Kasumi-1 (cell line): ENCODE measurements at places on chromosomes 1 and 21.

DNA sequence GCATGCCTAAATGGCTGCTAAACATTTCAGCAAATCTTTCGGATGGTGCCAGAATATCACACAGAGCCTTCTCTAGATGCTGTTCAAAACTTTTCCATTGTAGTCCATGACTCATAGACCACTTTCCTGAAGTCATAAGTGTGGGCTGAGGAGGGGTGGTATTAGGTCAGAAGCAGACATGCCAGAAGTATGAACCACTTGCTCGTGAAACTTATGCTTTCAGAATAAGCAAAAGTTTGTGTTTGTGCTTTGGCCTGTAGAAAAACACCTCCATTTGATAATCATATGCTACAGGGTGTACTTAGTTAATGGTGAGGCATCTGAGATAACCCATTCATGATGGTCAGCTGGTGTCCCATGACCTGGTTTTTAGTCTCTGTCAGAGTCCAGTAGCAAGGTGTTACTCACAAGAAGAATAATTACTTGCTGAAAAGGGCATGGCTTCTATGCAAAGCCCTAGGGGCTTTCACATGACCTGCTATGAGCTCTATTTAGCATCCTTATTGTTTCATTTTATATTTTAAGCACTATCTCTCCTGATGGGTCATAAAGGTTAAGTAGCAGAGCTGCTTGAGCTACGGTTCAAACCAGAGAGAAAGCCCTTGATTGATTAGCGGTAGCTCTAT, 183.1 kb upstream of the IVNS1ABP start:
- DNase-seq, result no peak

GRCh38 chr1:191546803-191547202, 611.5 kb upstream of the RGS18 start:
- DNase-seq, result no peak

DNA sequence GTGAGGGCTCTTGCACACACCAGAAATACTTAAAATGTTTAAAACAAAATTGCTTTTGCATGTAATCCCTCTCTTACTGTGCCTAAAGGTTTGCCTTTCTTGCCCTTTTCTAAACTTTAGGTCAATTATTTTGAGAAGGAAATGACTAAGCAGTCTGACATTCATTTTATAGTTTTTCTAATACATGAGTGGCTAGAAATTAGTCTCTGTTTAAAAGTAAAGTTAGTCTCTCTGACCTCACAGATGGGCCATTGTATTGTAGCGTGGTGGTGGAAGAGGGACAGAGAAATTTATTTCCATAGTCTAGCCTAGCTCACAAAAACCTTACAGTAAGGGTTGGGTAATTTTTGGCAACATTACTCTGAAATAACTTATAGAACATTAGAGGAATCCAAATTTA, 3.6 kb upstream of the COL11A1 start:
- no peak for DNase-seq

- no peak for DNase-seq
Observed at GRCh38 chr1:101193733-101194169, 43.1 kb upstream of the S1PR1 start.

- DNase-seq, result no peak
Observed at GRCh38 chr1:59568158-59568935, 246.4 kb upstream of the HOOK1 start.

- DNase-seq, result peak; percentile 81
Observed at GRCh38 chr1:154546264-154547063, 12.0 kb downstream of the UBE2Q1 start.

- DNase-seq, result peak; percentile 1
Observed at GRCh38 chr1:5847013-5847659, 145.1 kb downstream of the NPHP4 start.

- no peak for DNase-seq
Observed at GRCh38 chr1:110185181-110185580, 24.9 kb upstream of the KCNC4 start.

DNA sequence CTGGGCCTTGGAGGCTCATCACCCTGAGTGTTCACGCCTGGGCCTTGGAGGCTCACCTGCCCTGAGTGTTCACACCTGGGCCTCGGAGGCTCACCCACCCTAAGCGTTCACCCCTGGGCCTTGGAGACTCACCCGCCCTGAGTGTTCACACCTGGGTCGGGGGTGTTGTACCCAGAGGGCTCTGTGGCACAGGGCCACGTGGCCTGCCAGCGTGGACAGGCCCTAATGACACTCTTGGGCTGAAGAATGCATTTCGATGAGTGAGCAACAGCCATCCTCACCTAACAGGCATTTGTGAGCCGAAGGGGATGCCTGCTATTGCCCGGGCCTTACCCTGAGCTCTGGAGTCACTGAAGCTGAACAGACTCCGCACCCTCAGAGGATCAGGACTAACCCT, 17.5 kb downstream of the SLC19A1 start:
- no peak for DNase-seq

GRCh38 chr1:204885790-204886189, 15.1 kb downstream of the NFASC start:
- no peak for DNase-seq

DNA sequence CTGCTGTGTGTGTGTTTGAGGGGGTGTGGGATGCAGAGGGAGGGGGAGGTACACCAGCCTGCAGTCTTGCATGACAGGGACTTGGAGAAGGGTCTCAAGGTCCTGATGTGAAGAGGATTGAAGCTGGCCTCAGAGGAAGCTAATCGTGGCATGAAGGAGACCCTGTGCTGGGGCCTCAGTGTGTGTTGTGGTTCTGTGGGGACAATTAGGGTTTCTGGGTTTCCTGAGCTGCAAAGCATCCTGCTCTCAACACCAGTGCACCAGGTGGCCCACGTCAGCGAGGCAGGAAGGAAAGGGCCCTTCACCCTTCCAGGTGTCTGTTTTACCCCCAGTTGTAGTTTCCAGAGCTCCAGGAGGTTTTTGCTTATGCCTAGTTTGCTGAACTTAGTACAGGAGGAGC, 52.8 kb downstream of the TENT5C start:
- DNase-seq, result no peak

- peak; percentile 24 for DNase-seq
Observed at GRCh38 chr1:39574646-39575045, 1.9 kb downstream of the PABPC4 start.

GRCh38 chr1:233143241-233143640, 152.3 kb downstream of the PCNX2 start:
- no peak for DNase-seq

DNA sequence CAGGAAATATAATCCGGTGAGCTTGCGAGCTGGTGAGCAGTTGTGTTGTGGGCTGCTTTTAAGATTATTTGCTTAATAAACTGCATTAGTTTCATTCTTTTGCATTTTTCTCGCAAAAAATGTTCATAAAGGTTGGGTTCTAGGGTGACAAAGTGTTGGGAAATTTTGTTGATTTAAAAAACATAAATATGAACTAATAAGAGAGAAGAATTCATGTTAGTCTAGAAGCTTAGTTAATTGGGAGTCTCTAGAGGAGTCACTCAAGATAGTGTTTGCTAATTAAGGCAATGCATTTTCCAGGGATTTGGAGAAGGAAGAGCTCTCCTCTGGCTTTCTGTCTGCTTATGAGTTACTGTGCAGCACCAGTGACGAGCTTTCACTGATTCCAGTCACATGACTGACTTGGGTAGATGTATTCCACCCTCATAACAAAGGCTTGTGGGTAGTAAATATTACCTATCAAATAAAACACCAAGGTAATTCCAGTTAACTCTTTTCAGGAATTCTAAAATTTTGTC, 417.0 kb downstream of the PTBP2 start:
- no peak for DNase-seq

- no peak for DNase-seq
Observed at GRCh38 chr1:200336901-200337391, 72.9 kb downstream of the ZNF281 start.

DNA sequence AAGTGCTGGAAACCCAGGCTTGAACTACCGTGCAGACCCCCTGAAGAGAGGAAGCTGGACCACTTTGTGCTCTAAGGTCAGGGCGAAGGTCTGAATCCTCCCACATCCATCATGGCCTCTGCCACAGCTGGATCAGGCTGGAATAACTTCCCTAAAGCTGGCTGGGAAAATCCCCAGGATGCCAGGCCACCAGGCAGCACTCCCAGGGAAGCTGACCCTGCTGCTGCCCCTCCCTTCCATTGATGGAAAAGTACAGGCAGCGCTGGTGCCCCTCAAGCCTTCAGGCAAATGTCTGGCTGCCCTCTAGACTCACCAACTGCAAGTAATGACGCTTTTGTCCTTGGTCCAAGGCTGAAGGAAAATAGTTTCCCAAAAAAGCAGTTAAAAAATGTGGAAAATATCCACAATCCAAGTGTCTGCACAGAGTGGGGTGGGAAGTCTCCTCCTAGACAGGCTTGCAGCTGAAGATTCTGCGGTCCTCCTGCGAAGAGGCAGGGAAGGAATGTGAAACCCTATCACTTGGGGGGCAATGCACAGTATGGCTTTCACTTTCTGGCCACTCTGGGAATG, 39.9 kb upstream of the TSPAN2 start:
- no peak for DNase-seq

GRCh38 chr1:214899908-214900460, 182.6 kb upstream of the KCNK2 start:
- no peak for DNase-seq

GRCh38 chr1:87785386-87785785, 456.7 kb downstream of the LMO4 start:
- DNase-seq, result no peak

DNA sequence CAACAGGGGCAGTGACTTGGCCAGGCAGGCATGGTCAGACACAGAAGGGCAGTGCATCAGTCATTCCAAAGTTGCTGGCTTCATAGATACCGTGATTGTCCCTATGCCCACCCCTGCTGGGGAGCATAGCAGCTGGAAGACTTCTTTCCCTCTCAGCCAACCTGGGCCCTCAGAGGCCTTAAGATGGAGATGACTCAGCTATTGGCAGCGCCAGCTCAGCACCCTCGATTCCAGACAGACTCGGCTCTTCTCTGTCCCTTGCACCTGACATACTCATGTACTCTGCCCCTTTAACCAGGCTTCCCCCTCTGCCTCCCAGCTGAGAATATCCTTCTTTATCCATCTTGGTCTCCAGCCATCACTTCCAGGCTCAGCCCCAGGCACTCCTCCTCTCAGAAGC, 16.8 kb downstream of the SLAMF8 start:
- no peak for DNase-seq

- no peak for DNase-seq
Observed at GRCh38 chr1:180920702-180921101, 8.0 kb downstream of the KIAA1614 start.

DNA sequence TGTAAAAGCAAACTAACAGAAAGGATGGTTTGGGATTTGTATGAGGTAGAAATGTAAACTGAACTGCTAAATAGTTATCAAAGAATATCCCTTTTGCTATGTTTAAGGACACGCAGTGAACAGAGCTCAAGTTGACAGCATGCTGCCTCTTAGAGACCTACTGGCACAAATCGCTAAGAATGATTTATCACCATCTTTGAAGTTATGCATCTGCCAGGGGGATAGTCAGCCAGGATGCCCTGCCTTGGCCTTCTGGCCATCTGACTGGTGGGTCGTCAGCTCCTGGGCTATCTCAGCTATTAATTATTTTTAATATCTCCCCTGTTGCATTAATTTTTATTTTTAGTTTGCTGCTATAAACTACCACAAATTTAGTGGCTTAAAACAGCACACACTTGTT, 334.8 kb upstream of the KAZN start:
- no peak for DNase-seq

GRCh38 chr1:20699558-20699957, 18.2 kb downstream of the KIF17 start:
- no peak for DNase-seq

GRCh38 chr1:223820971-223821370, 24.8 kb downstream of the TP53BP2 start:
- DNase-seq, result no peak

DNA sequence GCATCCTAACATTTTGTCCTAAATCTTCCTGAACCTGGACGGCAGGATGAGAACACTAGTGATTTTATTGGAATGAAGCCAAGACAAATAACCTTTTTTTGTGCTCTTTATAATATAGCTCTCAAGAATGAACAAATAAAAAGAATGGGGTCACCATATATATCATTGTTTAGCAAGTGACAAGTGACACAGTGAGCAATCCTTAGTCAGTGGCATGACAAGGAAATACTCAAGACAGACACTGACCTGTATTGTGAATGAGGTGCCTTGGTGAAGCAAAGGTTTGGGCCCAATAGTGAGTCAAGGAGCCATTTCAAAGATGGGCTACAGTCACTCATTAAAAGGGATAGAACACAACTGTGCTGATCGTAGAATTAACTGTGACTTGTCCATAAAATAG, 35.7 kb downstream of the PTGFR start:
- no peak for DNase-seq

DNA sequence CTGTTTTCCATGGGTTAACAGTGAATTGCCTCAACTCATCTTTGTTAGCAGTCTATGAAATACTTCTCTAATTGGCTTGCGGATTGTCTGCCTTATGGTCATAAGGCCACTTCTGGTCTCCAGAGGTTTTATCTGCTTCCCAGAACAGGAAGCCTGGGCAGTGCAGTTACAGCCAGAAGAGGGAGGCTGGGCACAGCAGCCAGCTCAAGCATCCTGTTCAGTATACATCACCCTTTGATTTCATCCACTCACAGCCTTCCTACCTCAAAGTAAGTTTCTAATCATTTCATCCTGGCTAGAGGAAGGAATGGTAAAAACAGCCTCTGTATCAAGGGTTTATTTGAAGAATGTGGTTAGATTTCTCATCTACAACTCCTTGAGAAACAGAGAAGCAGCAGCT, 311.5 kb upstream of the DEPDC1 start:
- DNase-seq, result no peak

DNA sequence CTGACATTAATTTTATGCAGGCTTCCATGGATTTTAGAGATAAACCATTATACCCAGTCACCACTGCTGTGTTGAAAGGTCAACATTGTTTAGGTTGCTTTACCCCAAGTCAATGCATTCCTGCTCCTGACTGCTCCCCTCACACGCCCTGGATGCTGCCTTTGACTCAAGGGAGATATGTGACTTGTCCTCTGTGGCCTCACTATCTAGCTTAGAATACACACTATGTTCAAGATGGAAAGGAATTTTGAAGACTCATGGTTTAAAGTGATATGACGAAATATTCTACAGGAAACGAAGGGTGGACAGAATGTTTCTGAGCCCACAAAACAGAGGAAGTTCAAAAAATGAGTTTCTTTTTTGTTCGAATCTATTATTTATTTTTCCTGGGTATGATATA, 170.4 kb upstream of the NR5A2 start:
- peak; percentile 82 for DNase-seq

- DNase-seq, result peak; percentile 91
Observed at GRCh38 chr1:119711804-119712341, at the start of gene PHGDH. PHGDH (plus strand) TSS chr1:119711934; CDS start chr1:119712023, 89 bp downstream.

- no peak for DNase-seq
Observed at GRCh38 chr1:232901255-232901654, 49.2 kb upstream of the NTPCR start.

DNA sequence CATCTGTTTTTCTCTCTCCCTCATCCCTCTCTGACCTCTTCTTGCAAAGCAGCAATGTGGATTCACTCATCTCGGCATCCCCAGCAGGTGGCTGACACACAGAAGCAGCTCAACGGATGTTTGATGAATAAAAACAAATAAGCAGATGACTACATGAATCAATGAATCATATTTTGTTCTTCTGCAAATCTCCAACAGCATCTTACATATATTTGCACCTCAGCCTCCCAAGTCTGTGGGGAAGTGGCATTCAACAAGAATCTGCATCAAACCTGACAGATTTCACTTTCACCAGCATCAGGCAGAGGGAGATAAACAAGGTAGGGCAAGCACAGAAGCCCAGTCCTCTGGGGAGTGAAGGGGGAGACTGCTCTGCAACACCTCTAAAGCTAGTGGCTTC, 34.0 kb downstream of the CAPN8 start:
- no peak for DNase-seq

- DNase-seq, result no peak
Observed at GRCh38 chr1:36279110-36279788, 26.9 kb upstream of the SH3D21 start.
